Non-pigmented ciliary epithelial cell (primary cell): ENCODE measurements at places on chromosomes 4 and X.
A peak's percentile ranks its signal among the peaks of the same experiment; 100 is the strongest.

- DNase-seq = no peak
These were observed 52.4 kb downstream of the AFF2 start for GRCh38 chrX:148552775-148553174.

DNA sequence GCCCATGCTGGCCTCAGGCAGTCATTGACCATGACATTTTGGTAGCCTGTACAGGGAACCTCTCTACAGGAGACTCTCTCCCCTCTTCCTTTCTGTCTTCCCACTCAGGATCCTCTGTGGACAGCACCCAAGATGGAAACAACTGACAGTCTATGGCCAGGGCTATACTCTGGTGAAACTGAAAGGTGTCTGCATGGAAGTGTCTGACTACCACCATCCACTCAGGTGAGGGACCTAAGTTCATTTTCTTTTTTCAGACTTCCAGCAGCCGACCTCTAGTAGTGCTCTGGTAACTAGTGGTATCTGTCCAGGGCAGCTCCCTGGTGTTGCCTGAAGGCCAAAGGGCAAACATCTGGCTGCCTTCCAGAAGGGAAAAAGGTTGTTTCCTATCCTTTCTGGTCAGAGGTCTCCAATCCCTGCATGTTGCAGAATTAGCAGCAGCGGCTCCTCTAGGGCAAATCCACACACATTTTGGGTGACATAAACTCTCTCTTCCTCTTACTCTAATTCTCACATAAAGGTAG is 804.5 kb downstream of the C4orf33 start:
- no peak for DNase-seq

- DNase-seq = no peak
These were observed 22.2 kb downstream of the CLCN4 start for GRCh38 chrX:10178866-10179463.

DNA sequence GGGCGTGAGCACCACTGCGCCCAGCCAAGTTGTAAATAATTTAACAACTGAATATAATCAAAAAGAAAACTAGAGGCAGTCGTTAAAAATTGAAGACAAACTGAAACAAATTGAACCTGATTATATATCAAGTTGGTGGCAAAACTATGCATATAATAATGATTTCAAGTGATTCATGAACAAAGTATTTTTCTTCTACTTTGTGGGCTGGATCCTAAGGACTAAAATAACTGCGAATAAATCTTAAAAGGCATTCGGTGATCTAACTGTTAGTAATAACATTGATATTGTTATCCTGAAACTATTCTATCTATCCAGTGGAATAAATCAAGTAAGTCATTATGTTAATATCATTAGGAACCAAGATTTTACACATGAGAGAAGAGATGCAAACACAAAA is 21.2 kb upstream of the USP9X start:
- no peak for DNase-seq

DNA sequence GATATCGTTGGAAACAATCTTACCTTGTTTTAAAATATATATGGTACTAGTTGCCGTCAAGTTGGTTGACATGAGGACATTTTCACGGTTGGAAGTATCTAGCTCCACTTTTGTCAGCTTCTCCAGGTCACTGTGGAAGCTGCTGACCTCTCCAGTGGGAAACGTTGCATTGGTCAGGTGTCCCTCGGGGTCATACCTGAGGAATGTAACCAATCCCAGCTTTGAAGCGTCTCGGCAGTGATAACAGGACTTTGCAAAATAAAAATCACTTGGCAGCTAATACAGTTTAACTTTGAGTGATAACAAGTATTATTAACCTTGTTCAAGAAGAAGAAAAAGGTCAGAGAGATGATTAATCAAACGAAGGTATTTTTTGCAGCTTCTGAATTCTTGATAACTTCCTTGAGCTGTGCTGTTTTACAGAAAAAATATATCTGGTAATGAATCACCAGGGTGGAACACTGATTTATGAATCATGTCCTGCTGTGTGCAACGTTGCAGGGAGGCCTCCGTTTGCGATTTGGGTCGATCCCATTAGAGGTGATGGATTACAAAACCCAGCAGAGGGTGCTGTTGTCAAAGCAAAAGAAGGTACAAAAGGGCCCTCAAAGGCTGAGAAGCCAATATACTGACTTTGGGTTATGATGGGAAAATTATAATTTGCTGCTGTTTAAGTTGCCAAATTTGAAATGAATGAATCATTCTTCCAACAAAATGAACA is 60.1 kb downstream of the SH2D1A start:
- peak; percentile 62 for DNase-seq

GRCh38 chr4:115274545-115274944 is 161.1 kb upstream of the NDST4 start:
- DNase-seq = no peak

DNA sequence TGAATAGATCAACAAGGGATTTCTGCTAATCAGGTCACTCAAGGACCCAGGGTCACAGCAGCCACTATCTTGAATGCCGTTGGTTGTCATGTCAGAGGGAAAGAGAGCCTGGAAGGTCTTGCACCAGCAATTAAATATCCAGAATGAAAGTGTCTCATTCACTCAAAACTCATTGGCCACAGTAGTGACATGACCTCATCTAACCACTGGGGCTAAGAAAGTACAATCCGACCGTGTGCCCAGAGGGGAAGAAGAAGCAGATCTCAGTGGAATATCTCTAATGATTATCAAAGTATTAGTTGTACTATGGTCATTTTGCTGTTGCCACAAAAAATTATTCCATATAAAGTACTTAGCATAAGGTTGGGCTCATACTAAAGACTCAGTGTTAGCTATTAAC is 210.0 kb downstream of the QDPR start:
- no peak for DNase-seq

DNA sequence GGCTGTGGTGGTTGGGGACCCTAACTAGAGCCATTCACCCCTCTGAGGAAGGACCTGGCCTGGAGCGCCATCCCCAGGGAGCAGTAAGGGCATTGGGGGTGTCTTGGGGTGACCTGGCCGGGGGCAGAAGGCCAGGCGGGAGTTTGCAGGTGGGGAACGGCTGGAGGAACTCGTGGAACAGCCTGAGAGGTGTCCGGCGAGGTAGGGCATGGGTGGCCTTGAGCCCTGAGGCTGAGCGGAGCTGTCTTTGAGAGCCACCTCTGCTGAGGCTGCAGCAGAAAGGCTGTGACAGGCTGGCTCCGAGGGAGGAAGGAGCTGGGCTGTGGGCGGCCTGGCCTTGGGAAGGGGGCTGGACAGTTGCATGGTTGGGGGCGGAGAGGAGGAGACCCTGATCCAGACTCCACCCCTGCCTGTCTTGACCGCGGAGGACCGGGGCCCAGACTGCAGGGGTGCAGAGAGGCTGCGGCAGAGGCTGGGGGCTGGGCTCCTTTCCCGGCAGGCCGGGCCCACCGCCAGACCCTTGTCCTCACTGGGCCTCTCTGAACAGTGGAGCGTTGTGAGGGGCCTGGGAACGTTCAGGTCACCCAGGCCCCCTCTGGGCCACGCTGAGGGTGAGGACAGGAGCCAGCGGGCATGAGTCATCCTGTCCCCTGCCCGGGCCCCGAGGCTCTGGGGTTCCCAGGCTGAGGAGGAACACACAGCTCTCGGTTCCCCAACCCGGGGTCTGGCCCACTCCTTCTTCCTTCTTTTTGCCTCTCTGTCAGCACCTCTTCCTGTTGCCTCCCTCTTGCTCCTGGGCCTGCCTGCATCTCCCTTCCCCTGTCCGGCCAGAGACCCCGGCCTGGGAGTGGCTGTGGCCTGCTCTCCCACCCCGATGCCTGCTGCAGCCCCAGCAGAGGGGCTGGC is 8.1 kb downstream of the SH3BP2 start:
- DNase-seq = no peak

DNA sequence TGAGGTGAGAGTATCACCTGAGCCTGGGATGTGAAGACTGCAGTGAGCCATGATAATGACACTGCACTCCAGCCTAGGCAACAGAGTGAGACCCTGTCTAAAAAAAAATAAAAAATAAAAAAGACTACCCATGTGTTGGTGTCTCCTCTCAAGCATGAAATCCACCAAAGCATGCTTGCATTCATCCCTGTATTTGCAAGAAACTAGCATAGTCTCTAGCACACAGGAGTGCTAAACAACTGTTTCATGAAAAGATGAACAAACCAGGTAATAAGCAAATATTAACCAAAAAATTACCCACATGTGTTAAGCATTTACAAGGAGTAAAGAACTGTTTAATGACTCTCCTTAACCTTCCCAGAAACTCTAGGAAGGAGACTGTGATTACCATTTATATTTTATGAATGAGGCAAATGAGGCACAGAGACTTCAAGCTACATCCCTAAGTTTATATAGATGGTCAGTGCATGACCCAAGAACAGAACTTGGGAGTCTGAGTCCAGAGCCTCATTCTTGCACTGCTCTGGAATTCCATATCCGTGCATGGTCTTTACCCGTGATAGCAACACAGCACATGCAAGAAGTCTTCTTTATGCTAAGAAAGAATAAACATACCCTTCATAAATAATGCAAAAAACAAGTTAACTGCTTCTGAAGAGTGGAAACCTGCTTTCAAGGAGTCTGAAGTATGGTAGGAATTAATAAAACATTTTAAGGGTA is 186.1 kb upstream of the STS start:
- no peak for DNase-seq

DNA sequence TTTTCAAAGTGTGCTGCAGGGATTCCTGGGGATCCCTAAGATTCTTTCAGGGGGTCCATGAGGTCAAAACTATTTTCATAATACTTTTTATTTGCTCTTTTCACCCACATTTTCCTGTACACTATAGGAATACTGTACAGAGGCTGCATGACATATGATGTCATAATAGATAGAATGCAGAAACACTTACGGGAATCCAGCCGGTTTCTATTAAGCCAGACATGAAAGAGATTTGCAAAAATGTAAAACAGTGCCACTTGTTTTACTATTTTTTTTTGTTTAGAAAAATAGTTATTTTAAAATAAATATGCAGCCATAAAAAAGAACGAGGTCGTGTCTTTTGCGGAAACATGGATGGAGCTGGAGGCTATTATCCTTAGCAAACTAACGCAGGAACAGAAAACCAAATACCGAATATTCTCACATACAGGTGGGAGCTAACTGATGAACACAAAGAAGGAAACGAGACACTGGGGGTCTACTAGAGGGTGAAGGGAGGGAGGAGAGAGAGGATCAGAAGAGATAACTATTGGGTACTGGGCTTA is 5.0 kb downstream of the ZFX start:
- DNase-seq = no peak

DNA sequence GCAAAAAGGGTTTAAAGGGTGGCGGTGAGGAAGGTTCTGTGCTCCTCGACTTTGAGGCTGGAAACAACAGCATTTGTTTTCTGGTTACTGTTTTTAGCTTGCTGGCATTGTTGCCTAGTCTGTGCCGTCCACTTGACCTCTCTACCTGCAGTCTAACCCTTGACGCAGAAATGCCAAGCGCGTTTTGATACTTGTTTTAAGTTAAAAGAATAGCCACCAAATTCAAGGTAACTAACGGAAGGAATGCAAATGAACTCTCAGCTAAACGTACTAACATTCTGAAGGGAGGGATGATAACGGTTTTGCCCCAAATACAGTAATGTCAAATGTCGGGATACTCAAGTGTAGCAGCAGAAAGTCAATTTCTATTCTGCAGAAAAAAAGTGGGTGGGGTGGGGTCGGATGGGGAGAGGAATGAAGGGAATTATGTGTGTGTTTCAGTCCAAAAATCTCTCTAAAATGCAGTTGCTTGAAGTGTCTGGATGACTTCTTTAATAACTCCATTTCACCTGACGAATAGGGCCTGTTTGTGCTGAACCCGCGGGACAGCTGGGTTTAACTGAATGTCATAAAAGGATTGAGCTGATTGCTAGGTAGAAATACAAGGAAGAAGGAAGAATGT is 3.4 kb upstream of the NKX6-1 start:
- DNase-seq = no peak

DNA sequence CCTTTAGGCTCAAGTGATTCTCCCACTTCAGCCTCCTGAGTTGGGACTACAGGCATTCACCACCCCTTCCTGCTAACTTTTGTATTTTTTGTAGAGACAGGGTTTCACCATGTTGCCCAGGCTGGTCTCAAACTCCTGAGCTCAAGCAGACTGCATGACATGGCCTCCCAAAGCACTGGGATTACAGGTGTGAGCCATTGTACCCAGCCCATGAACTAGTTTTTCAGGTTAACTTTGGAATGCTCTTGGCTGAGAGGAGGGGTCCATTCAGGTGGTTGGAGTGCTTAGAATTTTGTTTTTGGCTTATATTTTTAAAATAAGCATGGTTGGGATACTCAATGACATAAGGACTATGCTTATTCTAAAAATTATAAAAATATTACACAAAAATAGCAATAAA is 355.7 kb upstream of the MAGEB16 start:
- no peak for DNase-seq

- no peak for DNase-seq
These were observed 101.1 kb upstream of the CYLC1 start for GRCh38 chrX:83759872-83760271.

DNA sequence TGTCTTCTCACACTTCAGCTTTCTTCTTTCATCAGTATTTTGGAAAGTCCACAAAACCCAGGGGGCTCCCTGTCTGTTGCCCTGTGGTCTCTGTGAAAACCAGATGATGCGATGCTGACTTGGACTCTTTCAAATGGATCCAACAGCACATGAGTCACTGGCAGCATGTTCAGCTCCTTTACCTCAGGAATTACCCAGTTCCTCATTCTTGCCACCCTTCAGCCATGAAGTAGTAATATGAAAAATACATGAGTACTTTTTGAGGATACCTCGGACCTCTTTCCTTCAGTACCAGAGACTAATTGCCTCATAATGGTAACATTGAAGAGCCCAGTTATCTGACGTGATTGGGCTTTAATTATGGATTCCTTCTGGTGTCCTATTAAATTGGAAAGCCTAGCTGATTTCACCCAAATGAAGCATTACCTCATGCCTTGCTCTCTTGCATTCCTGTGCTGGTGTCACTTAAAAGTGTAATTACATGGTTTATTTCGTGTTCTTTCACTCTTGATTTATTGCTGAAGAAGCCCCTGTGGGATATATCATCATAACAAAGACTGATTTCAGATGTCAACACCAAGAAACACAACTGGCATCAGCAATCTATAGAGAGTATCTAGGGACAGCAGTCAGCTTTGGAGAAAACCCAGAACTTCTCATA is 63.4 kb downstream of the NFKB1 start:
- DNase-seq = no peak

- no peak for DNase-seq
These were observed 124.6 kb downstream of the DCHS2 start for GRCh38 chr4:154366956-154367355.

DNA sequence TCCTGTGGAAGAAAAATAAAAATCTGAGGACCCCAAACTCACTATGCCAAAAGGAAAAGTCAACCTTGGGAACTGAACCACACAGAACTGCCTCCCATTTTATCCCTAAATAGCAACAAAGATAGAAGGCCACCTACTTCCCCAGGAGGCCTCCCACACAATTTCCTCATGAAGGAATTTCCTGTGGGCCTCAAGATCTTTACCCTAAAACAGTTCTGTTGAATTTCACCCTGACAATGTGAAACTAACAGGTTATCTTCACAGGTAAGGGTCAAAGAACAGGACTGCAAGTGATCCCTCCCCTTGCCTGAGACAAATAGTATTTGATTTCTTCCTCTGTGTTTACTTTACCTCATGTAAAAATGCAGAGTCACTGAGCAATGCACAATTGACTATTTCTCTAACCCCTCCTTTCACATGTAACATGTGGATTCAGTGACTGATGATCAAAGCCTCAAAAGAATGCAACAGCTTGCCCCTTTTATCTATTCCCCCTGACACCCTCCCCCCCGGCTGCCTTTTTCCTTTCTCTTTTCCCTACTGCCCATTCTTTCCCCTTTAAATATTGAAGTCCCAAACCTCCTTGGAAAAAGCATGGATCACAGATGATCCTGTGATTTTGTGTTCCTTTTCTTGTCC is 33.3 kb downstream of the MEPE start:
- no peak for DNase-seq
